ENCODE measurements at places on chromosomes 1 and 21.

GRCh38 chr1:155893389-155894142 lies 17.6 kb downstream of the RIT1 start:
- DNase-seq = peak; percentile 25

- DNase-seq = no peak
These were observed 15.1 kb downstream of the STUM start for GRCh38 chr1:226563666-226564065.

DNA sequence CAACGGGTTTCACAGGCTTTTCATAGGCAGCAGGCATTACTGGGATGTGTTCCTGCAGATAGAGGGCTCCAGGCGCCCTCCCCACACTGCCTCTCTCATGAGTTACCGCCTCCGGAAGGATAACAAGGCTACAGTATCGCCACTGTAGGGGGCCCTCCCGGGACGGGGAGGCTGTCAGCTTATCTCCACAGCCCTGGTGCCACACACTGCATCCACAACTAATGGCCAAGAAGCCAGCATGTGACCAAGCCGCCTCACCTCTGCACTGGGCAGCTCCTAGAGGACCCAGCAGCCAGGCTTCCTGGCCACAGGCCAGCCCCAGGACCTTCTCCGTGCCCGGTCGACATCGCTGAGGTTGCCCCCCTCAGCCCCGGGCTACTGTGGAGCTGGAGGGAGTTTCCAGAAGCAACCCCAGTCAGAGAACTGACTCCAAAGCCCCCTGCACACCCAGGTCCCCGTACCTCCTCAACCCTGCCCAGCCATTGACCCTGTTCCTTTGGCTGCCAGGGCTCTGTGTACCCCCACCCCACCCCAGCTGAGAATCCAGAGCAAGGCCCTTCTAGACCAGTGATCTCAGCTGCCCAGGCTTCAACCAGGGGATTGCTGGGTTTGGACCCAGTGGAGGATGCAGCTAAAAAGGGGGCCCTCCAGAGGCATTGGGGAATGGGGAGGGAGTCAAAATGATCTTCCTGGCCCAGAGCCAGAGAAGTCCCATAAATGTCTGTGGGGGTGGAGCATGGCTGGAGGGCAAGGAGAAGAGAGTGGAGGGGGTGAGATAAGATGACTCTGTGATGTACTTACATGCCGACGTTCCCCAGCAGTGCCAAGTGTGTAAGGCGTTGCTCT lies 45.0 kb downstream of the NEK2 start:
- DNase-seq = no peak

- no peak for DNase-seq
These were observed 15.3 kb upstream of the TEDDM1 start for GRCh38 chr1:182415789-182416188.

- no peak for DNase-seq
These were observed 2.8 kb downstream of the PLA2G5 start for GRCh38 chr1:20072771-20073170.

DNA sequence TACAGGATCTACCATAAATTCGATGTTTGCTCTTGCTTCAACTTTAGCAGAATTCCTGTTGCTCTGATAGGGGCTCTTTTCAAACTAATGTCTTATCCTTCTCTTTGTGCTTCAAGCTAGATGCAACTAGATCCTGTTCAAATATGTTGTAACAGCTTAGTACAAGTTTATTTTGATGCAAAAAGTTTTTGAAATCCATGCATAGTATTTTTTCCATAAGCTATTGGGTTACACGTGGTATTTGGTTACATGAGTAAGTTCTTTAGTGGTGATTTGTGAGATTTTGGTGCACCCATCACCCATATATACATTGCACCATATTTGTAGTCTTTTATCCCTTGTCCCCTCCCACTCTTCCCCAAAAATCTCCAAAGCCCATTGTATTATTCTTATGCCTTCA lies 907.7 kb downstream of the LTN1 start:
- DNase-seq = no peak

GRCh38 chr1:179853102-179853501 lies 24.5 kb downstream of the TOR1AIP2 start:
- DNase-seq = no peak

DNA sequence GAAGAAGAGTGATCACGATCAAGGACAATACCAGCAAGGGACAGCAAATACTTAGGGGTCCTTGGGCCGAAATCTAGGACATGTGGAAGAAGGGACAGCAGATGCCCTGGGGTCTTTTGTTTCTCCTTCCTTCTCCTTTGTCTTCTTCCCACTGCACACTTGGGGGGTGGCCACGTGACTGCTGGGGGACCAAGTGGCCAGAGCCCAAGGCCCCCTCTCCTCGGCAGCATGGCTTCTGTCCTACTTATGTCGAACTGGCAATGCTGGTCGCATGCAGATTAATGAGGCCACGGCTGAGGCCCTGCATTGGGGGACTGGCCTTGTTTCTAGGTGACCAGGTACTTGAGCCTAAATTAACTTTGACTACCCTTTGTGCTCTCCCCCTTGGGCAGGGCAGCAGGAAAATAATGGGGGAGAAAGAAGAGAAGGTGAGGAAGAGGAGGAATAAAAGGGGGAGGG lies 83.0 kb downstream of the GRIK3 start:
- DNase-seq = no peak

- no peak for DNase-seq
These were observed 1595.4 kb downstream of the PLA2G4A start for GRCh38 chr1:188424176-188424575.

GRCh38 chr1:192601143-192601542 lies 25.6 kb downstream of the RGS1 start:
- DNase-seq = no peak

GRCh38 chr21:43717967-43718871 lies 710 bp upstream of the PDXK start:
- DNase-seq = no peak

DNA sequence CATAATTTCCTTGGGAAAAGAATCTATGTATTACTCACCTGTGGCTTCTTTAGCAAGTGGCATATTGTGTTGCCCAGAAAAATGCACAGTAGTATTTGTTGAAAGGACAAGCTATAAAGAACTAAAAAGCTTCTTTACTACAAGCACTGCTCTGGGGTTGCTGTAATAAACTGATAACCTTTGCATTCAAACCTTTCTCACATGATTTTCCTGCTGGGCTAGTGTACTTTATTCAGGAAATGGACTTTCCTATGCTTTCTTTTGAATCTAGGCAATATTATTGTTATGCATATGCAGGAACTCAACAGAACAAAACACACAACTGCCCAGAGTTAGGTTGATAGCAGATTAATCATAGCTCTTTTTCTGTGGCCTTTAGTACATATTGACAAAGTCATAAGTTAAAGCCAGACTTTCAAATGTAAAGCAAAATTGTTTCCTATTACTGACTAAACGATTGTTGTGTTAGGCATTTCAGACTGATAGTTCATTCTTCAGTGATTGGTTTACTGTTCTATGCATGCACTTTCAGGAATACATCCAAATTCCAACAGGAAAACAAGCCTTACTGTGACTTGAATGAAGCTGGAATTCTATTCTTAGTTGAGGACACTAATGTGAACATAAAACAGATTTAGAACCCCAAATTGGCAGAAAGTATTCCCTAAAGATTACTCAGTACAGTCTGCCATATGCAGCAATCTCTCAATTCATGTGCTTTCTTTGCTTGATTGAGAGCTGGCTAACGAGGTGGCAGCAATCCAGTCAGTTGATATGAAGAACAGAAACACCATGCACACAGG lies 564.3 kb upstream of the NEGR1 start:
- no peak for DNase-seq

GRCh38 chr1:46183079-46183847 lies 7.0 kb upstream of the P3R3URF start:
- no peak for DNase-seq

DNA sequence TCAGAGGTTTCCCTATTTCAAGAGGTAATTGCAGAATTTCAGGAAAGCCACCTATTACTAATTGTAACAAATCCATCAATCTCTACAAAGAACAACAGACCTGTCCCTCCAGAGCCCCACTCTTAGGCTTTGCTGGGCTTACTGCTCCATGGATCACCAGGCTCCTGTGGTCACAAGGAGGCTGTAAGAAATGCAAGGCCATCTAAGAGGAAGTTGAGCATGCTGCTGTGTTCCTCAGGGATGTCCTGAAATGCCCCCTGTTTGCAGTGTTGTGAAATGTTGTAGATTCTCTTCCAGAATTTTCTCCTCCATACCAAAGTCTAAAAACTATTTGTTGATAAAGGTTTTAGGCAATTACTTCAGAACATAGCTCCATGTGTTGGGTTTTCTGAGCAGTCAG lies 24.4 kb upstream of the DUSP23 start:
- DNase-seq = no peak

DNA sequence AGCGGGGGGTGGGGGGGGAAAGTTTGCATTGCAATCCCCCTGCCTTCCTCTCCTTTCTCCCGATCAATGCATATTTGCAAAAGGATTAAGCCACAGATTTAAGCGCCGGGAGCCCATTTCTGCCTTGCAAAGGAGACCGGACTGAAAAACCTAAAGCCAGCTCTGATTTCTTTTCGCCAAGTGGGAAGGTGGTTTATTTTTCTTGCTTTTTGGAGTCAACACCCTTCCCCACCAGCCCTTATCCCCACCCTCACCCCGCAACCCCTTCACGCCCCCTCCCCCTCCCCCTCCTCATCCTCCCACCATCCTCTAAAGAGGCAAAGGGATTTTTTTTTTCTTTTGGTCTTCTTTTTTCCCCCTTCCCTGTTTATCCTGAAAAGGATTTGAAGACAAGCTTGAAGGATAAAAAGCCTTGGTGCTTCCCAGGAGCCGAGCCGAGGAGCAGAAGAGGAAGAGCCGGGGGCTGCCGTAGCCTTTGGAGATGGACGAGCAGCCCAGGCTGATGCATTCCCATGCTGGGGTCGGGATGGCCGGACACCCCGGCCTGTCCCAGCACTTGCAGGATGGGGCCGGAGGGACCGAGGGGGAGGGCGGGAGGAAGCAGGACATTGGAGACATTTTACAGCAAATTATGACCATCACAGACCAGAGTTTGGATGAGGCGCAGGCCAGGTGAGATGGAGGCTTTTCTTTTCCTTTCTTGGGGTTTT lies 513 bp downstream of the PBX1 start:
- DNase-seq = no peak

GRCh38 chr1:77513839-77514763 lies 168.4 kb downstream of the ZZZ3 start:
- DNase-seq = no peak

DNA sequence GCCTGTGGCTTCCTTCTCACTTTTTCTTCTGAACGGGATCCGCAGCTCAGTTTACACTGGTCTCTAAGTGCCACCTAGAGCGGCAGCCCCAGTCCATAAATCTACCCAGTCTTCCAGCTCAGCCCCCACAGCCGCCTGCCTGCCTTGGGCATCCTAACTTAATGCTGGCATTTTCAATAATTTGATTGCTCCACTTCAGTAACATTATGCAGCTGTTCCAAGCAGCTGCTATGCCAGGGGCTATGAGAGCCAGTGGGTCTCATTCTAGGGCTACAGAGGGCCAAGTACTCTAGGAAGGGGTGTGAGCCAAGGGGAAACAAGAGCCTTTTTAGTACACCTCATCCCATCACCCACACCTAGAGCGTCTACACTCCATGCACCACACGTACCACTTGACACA lies 48.4 kb upstream of the COA6 start:
- DNase-seq = no peak

GRCh38 chr1:24470592-24470991 lies 32.0 kb upstream of the RCAN3 start:
- no peak for DNase-seq

DNA sequence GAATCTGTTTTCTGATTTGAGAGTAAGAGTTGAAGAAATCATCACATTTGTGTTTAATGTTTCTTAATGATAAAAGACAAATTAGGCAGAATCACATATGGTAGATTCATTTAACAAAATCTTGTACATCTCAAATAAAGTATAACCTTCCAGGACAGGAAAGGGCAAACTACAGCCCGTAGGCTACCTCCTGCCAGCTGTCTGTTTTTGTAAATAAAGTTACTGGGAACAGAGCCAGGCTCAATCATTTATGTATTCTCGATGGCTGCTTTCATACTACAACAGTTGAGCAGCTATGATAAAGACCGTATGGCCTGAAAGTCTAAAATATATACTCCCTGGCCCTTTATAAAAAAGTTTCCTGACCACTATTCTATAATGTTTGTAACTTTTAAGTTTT lies 204.1 kb downstream of the COL24A1 start:
- DNase-seq = no peak

- DNase-seq = no peak
These were observed 974 bp upstream of the FNBP1L start for GRCh38 chr1:93446837-93447451.

DNA sequence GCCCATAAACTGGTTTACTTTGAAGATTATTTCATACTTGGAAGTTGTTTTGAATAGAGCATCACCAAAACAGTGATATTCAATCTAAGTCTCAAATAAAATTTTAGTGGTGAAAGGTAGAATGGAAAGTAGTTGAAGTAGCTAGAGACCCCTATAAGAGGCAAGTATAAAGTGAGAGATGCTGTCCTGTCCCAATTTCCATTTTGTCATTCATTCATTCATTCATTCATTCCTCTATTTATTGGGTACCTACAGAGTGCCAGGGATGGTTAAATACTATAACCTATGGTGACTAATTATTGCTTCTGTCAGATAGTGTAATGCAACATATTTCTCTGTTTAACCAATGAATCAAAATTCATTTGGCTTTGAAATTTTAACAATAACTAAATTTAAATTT lies 32.7 kb downstream of the RRAGC start:
- no peak for DNase-seq
